ENCODE measurements at places on chromosomes 3 and 15. TPM values are rescaled to one million over a fixed set of nuclear protein-coding genes. Genes with fewer than 3 reads are reported as not detected.

COL6A6 gene
- 0.94 TPM for total RNA-seq

SKOR1 gene
- 1.3 TPM for total RNA-seq

- no peak overlapping the region for H3K4me3 ChIP-seq
- H3K27me3 ChIP-seq = no peaks in the 10 kb centered on the region
- DNase-seq = peak; percentile 84
- H3K4me1 ChIP-seq = peaks cover 21% of the 10 kb centered on the region
- H3K36me3 ChIP-seq = no peaks in the 10 kb centered on the region
Observed at GRCh38 chr3:146166415-146166821, 5.4 kb upstream of the PLOD2 start.

- H3K27me3 ChIP-seq = no peaks in the 10 kb centered on the region
- no peak overlapping the region for H3K4me3 ChIP-seq
- H3K36me3 ChIP-seq = no peaks in the 10 kb centered on the region
Observed at GRCh38 chr3:129081503-129081902, 20.9 kb downstream of the GP9 start.

GRCh38 chr3:79361748-79362378 is 405.9 kb downstream of the ROBO1 start:
- no peak overlapping the region for H3K4me3 ChIP-seq
- no peaks in the 10 kb centered on the region for H3K4me1 ChIP-seq
- no peaks in the 10 kb centered on the region for H3K36me3 ChIP-seq

- no peak overlapping the region for H3K4me3 ChIP-seq
- H3K27me3 ChIP-seq = no peaks in the 10 kb centered on the region
- H3K4me1 ChIP-seq = no peaks in the 10 kb centered on the region
Observed at GRCh38 chr15:97502038-97502437, 458.5 kb upstream of the ARRDC4 start.

- H3K36me3 ChIP-seq = no peaks in the 10 kb centered on the region
- H3K27me3 ChIP-seq = no peaks in the 10 kb centered on the region
- no peak overlapping the region for H3K27ac ChIP-seq
Observed at GRCh38 chr15:51126842-51127241, 32.1 kb upstream of the TNFAIP8L3 start.

GRCh38 chr3:193905541-193906396 is 230.2 kb upstream of the HES1 start:
- H3K36me3 ChIP-seq = no peaks in the 10 kb centered on the region
- H3K27ac ChIP-seq = peak overlapping the region; percentile 38
- peak; percentile 59 for DNase-seq
- H3K4me3 ChIP-seq = no peak overlapping the region
- no peaks in the 10 kb centered on the region for H3K4me1 ChIP-seq

- DNase-seq = no peak
- H3K4me3 ChIP-seq = no peak overlapping the region
- H3K27me3 ChIP-seq = no peaks in the 10 kb centered on the region
- H3K36me3 ChIP-seq = no peaks in the 10 kb centered on the region
- no peak overlapping the region for H3K27ac ChIP-seq
Observed at GRCh38 chr3:126900859-126901540, 81.9 kb upstream of the PLXNA1 start.

All from adrenal gland (tissue), 19 donors.